ENCODE measurements at places on chromosomes 3 and 15.

GRCh38 chr3:128091586-128091985, 32.0 kb downstream of the RUVBL1 start:
- DNase-seq = no peak

- DNase-seq = no peak
These were observed 17.9 kb upstream of the ADIPOQ start for GRCh38 chr3:186824430-186825139.

DNA sequence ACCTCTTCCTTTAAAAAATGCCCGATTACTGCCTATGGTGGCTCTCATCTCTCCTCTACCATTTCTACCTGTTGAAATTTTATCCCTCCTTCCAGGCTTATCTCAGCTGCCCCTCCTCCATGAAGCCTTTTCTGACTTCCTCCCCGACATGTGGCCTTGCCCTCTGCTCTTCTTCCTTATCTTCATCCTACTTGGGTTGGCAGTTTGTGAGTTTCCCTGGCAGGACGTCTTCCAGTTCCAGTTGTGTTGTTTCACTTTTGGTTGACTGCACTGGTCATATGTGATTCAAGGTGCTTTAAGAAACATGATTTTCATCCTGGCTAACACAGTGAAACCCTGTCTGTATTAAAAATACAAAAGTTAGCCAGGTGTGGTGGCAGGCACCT, 4.4 kb downstream of the DLL4 start:
- DNase-seq = no peak

DNA sequence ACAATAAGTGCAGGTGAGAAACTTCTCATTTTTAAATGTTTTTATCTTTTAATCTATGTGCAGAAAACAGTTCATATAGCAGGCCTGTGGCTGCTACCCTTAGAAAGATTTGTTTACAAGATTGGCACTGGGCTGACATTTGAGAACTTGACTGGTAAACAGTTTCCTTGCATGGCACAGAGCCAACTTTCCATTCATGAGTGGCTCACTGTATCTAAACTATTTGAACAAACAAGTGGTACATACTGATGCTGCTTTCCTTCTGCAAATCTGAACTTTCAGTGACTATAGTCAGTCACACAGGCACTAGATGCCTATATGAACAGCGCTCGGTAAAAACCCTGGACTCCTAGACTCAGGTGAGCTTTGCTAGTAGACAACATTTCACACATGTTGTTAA, 6.3 kb upstream of the GTPBP8 start:
- DNase-seq = no peak

DNA sequence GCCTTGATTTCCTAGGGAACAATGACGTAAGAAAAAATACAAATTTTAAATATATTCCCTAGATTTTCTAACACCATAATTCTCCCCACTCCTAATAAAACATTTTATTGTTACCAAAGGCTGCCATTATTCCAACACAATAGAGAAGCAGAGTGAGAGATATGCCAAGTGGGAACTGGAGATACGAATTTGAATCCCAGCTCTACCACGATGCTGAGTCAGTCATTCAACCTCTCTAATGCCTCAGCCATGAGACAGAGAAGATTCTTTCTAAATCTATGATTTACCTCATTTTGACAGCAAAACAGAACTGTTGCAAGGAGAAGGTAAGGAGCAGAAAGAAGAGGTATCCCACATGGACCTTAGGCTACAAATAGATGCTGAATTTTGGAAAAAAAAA, 112.5 kb downstream of the IGF2BP2 start:
- no peak for DNase-seq

DNA sequence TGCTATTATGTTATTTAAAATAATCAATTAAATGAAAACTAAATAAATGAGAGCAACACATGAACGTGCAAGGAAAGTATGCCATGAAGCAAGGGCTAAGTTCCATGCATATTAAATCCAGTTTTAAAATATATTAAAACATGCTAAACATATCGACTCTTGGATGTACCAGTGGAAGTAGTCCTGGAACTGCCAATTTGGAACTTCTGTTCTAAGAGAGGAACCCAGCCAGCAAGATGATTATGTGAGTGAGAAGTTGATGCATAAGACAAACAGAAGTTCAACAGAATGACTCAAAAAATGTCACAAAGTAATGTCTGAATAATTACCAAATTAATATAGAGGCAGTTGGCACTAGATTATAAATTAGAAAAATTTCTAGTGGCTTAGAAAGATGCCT, 714.2 kb downstream of the NLGN1 start:
- no peak for DNase-seq

DNA sequence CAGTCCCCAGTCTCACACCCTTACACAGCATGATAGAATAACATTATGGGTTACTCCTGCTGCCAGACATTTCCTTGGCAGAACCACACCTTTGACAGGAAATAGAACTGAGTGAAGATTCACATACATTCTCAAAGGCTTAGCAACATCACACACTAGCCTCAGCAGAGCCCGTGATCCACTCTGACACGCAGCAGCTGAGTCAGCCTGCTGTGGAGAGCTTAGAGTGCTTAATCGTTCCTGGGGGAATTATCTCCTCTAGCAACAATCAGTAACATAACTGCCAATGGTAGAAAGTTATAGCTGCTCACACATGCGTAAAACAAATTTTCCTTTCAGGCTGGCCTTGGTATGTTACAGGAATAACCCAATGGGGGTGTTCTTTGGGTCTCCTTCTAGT, 382.1 kb downstream of the GAP43 start:
- DNase-seq = peak; percentile 67

DNA sequence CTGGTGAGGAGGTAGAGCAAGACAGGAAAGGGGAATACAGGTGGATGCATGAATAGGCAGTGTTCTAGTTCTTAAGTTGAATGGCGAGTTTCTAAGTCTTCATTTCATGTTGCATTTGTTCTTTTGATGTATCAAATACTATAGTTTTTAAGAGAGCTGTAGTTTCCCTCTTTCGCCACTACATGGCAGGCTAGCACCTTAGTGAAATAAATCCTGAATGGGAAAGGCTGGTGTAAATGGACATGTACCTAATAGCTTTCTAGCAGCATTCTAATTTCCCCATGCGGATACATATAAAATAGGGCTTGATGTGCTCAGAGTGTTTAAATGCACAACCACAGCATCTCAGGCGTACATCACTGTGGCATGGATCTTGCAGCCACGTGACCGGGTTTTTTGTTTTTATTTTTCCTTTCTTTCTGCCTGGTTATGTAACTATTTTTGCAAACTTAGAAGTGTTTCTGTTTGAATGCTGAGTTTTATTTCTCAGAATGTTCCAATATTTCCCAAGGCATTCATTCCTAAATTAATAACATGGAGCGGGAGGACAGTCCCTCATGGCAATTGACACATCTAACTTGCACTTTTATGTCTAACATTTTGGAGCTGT, 23.5 kb upstream of the CLN6 start:
- peak; percentile 79 for DNase-seq

- no peak for DNase-seq
These were observed 40.9 kb downstream of the SNX4 start for GRCh38 chr3:125479091-125479490.
